ENCODE measurements at places on chromosomes 1 and 21.
A peak's percentile ranks its signal among the peaks of the same experiment; 100 is the strongest.

DNA sequence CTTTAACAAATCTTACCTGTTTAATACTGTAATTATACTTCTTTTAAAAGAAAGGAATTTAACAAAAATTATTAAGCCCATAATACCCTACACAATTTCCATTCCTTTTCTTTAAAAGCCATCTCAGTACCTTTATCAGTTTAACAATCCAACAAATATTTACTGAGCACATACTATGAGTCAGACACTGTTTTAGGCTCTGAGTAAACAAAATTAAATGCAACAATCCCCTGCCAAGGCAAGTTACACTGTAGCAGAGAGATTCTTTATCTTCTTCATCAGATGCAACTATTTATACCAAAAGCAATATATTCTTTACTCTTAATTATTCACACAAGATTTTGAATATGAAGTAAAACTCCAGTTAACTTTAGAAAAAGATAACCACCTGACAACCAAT, 12.0 kb downstream of the DENND1B start:
- no peak for DNase-seq

DNA sequence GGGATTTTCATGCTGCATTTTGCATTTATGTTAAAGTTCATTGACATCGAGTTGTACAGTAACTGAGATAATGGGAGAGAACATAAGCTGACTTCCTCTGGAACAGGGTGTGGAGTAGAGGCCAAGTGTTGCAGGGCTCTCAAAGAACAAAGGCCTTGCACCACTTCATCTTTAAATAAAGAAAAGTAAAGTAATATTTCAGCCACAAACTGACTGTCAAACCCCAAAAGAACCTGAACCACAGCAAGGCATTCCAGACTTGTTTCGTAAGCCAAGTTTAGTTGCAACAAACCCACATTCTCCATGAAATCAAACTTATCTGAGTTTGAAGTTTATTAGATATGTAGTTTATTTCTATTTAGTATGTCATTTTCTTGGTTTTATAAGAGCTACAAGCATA, 19.1 kb upstream of the HMGCS2 start:
- DNase-seq, result no peak

- no peak for DNase-seq
These were observed 535.5 kb downstream of the PTPRC start for GRCh38 chr1:199174336-199174735.

DNA sequence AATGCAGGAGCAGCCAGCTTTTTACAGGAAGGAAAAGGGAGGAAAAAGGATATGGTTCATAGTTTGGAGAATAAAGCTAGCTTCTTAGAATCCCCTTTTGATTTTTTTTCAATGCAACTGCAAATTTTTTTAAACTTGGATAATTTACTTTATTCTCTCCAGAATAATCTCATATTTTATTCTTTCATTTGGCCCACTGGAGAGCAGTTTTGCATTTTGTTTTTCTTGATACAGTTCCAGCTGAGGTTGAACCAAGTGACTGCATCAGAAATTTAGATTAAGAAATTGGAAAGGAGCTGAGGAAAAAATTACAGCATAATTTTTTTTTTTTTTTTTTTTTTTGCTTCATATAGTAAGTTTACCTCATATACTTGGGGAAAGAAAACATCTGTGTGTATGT, 22.8 kb downstream of the GABPA start:
- no peak for DNase-seq

GRCh38 chr1:179857009-179857408, 20.6 kb downstream of the TOR1AIP2 start:
- no peak for DNase-seq

DNA sequence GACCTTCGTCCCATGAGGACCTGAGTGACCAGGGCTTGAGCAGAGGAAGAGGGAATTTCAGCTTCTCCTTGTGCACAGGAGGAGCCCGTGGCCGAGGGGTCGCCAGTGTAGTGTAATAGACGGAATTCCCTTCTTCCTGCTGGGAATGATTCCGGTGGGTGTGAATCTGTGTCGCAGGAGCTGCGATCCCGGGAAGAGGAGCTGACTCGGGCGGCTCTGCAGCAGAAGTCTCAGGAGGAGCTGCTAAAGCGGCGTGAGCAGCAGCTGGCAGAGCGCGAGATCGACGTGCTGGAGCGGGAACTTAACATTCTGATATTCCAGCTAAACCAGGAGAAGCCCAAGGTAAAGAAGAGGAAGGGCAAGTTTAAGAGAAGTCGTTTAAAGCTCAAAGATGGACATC, 34.4 kb downstream of the MAP3K21 start:
- no peak for DNase-seq

- DNase-seq, result no peak
These were observed 71.9 kb downstream of the SCCPDH start for GRCh38 chr1:246795906-246796694.

GRCh38 chr1:207654320-207654719, 9.4 kb downstream of the CR1L start:
- DNase-seq, result no peak

GRCh38 chr1:156841295-156841855, 17.5 kb downstream of the INSRR start:
- no peak for DNase-seq

DNA sequence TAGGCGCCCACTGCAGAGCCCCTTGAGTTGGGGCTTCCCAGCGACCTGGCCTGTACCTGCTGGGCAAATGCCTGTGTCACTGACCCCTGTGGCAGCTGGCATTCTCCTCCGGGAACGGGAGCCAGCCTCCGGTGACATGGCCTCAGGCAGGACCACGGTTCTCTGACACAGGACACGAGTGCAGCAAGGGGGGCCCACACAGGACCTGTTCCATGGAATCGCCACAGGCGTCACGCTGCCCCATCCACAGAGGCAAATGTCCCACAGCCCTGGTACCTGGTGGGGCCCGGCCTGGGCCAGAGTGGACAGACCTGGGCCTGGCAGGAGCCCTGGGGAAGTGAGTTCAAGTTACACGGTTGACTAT, 2.6 kb downstream of the ITGB2 start:
- no peak for DNase-seq

GRCh38 chr1:18955131-18955440, 1.4 kb downstream of the IFFO2 start:
- no peak for DNase-seq

GRCh38 chr1:29482991-29483390, 246.7 kb downstream of the PTPRU start:
- no peak for DNase-seq

GRCh38 chr1:9331558-9332346, 39.1 kb downstream of the SPSB1 start:
- no peak for DNase-seq

DNA sequence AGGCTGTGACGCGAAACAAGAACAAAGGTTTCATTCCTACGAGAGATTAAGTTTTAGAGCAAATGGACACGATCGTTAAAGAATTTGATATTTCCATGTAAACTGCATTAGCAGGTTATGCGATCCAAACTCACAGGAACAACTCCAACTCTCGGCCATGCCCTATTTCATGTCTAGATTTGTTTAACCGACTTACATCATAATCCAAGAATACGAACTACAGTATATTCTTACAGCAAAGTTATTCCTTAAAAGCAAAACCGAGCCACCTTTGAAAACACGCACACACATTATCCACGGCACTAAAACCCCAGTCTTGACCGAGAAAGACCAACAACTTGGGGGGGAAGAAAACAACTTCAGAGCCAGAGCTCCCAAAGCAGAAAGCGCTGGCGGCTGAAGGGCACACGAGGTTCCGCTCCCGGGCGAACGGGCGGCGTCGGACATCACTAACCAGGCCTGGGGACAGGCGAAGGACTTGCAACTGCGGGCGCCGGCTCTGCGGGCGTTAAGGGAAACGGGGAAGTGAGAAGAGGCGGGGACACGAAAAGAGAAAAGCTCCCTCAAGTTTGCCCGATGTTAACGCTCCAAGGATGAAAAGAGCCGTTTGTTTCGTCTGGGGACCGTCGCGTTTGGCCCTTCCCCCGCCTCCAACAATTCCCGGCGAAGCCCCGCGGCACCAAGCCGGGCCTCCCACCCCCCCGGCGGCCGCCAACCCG, 690 bp downstream of the B3GALNT2 start:
- peak; percentile 61 for DNase-seq

- DNase-seq, result no peak
These were observed 18.9 kb downstream of the KPNA6 start for GRCh38 chr1:32126770-32127169.

DNA sequence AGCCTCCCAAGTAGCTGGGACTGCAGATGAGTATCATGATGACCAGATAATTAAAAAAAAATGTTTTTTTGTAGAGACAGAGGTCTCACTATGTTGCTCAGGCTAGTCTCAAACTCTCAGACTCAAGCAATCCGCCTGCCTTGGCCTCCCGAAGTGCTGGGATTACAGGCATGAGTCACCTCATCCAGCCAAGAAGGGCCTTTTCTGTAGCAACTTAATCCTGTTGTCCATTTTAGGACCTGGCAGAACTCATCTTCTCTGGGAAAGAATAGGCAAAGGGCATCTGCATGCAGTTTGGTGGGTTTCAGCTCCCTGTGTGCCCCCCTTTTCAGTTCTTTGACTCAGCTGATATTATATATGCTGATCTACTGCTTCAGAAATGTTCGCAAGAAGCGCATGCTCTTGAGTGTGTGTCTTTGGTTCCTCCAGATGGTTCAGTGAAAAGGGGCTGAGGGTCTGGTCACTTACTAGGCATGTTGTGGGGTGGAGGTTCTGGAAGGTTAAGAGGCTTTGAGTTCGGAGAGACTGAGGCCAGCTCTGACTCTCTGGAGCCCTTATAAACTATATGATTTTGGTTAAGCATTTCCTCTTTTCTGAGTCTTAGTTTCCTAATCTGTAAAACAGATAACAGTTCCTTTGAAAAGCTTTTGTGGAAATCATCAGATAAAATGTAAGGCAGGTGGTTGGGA, 19.4 kb upstream of the SRSF4 start:
- DNase-seq, result no peak

DNA sequence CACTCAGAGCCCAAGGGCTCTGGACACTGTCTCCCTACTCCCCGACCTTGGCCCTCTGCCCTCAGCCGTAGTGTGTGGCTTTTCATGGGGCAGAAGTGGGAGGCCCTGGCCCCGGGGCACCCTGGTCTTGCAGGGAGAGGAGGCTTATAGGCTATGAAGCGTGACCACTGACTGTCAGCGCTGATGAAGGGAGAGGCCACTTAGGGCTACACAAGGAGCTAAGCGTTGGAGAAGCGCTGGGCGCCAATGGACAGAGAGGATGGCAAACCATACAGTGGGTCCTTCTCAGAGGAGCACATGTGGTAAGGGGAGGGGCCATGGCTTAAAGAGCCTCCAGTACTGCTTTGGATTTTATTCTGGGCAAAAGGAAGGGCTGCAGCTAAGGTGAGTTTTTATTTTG, 7.9 kb downstream of the CRABP2 start:
- peak; percentile 60 for DNase-seq

GRCh38 chr1:222182641-222183040, 365.3 kb downstream of the HHIPL2 start:
- no peak for DNase-seq

DNA sequence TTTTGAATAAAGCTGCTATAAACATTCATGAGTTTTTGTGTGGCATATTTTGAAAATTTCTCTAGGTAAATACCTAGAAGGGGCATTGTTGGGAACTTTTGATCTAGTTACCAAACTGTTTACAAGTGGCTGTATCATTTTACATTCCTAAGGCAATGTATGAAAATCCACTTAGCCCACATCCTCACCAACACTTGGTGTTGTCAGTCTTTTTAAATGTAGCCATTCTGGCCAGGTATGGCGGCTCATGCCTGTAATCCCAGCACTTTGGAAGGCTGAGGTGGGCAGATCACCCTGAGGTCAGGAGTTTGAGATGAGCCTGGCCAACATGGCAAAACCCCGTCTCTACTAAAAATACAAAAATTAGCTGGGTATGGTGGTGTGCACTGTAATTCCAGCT, 5.9 kb upstream of the KCNE2 start:
- no peak for DNase-seq

- DNase-seq, result no peak
These were observed 80.6 kb downstream of the RASAL2 start for GRCh38 chr1:178174539-178174938.

DNA sequence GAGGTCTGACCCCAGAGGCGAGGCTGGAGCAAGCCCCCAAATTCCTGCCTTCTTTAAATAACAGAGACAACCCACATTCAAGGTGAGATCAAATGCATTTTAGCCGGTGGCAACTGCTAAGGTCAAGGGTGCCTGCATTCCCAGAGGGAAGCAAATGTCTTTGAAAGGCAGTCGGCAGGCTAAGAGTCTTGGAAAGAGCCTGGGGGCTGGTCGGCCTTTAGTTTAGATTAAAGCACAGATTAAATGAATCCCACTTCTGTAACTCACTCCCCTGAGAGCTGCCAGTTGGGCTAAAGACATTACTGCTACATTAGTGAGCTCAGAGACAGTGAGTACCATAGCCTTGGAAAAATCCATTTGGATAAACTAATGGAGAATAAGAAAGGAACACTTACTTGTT, 59.2 kb downstream of the HTR6 start:
- DNase-seq, result no peak

- DNase-seq, result no peak
These were observed 88.7 kb upstream of the IFFO2 start for GRCh38 chr1:19044975-19045831.

DNA sequence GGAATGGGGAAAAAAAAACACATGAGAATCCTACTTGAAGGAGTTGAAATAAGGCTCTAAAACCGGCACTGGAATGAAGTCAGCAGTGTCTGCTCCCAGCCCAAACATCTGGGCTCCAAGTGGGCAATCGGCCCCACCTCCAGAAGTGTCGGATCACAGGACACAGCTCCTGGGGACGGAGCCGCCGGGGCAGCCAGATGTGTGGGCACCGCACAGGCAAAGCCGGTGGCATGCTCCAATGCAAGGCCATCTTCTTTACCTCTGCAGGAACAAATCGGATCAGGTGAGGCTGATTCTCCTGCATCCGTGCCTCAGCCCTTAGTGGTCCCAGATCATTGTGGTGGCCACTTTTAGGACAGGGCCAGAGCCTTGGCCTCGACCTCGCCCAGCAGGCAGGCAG, 156.7 kb downstream of the PRDM16 start:
- no peak for DNase-seq

- DNase-seq, result no peak
These were observed 52.3 kb upstream of the MRPS6 start for GRCh38 chr21:34020983-34021553.

- DNase-seq, result no peak
These were observed 1.1 kb downstream of the CR2 start for GRCh38 chr1:207455183-207455754.

- DNase-seq, result no peak
These were observed 185.4 kb downstream of the LYPLAL1 start for GRCh38 chr1:219359126-219359525.

DNA sequence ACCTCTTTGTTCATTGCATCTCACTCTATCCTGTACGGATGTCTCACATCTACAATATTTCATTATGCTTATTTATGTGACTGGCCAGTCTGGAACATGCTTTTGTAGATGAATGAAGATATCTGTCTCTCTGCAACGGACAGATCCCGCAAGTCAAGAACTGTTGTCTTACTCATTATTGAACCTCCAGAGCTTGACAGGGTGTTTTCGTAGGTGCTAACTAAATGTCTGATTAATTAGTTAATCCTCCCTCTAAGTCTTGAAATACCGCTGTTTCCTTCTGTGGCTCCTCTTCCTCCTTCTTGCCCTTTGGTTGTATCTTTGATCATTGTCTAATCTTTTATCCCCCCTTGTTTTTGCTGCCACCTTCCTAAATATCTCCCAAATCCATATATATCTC, 3.2 kb upstream of the C1orf162 start:
- no peak for DNase-seq

- DNase-seq, result no peak
These were observed 407.1 kb downstream of the LMO4 start for GRCh38 chr1:87735750-87736149.
